ENCODE measurements at places on chromosomes 5 and 9. TPM values are rescaled to one million over a fixed set of nuclear protein-coding genes. Genes with fewer than 3 reads are reported as not detected.

ERP44 gene
- 18.3 TPM for total RNA-seq

IGFBPL1 gene
- total RNA-seq: 0.28 TPM

GPX3 gene
- 131 TPM for total RNA-seq

SLC25A48 gene
- 1.2 TPM for total RNA-seq

TMEM252 gene
- total RNA-seq: not detected

FOXD4L6 gene
- total RNA-seq: not detected

IQGAP2 gene
- 43.3 TPM for total RNA-seq

IL5 gene
- total RNA-seq: not detected

DNA sequence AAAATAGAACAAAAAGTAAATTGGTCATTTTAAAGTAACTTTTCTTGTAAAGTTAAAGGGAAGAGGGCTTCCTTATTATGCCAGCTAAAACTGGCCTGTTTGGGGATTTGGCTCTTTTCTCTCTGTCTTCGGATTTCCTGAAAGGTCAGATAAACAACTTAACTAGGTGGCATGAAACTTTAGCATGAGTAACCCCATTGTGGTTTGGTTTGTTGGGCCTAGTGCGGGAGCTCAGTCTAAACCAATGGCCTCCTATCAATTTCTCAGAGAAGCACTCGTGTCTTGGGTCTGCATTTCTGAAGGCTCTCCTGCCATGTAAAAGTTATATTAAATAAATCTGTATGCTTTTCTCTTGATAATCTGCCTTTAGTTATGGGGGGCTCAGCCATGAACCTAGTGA lies 48.5 kb upstream of the ANKH start:
- DNase-seq: no peak

- no peak for DNase-seq
Measured at GRCh38 chr5:94310833-94311232, 307.6 kb downstream of the KIAA0825 start.

DNA sequence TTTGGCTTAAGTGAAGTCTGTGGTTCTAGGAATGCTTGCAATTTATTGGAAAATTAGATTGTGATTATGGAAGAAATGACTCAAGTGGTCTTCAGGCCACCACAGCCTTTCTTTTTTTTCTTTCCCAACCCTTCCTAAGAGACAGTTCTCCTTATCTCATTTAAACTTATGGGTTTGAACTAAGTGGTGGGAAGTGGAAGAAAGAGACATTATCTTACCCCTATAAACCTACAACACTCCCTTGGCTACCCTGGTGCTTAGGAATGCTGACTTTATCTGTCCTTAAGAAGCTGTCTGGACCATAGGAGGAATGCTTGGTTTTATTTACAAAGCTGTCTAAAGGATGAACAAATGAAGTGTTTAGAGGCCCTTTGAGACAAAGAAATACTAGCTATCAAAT lies 5.1 kb upstream of the ERAP1 start:
- no peak for DNase-seq

DNA sequence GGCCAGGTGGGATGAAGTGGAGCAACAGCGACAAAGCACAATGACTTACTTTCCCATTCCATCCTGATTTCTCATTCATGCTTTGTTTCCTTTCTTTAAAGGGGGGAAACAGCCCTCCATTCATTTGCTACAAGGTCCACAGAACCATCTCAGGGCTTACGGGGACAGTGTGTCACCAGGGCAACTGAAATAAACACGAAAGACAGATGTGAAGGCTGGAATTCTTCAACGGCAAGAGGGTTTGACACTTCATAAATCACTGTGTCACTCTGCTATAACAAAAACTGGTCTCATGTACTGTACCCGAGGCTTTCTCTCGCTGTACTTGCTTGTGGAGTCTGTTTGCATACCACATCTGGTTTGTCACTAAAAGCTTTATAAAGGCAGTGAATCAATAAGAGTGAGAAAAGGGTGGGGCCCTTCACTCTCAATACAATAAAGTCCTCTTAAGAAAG lies 150.8 kb downstream of the EFNA5 start:
- no peak for DNase-seq

DNA sequence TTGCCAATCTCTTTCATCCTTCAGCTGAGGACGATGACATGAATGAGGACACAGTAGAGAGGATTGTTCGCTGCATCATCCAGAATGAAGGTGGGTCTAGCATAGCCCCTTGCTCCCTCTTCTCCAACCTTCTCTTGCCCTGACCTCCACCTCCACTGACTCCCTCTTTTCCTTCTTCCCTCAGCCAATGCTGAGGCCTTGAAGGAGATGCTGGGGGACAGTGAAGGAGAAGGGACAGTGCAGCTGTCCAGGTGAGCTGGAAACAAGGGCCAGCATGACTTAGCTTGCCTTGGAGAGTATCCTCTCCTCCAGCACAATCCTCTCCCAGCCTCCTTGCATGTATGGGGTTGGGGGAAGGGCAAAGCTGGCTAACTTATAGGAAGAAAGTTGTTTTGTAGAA lies 2.0 kb downstream of the RELL2 start:
- no peak for DNase-seq

- no peak for DNase-seq
Measured at GRCh38 chr5:55923177-55923771, 71.5 kb downstream of the IL6ST start.

GRCh38 chr5:143208781-143209510 lies 194.5 kb downstream of the NR3C1 start:
- no peak for DNase-seq

- DNase-seq: no peak
Measured at GRCh38 chr5:154588091-154588774, 110.2 kb upstream of the HAND1 start.

- no peak for DNase-seq
Measured at GRCh38 chr5:143341807-143342570, 61.5 kb downstream of the NR3C1 start.

- no peak for DNase-seq
Measured at GRCh38 chr9:6944896-6945295, 187.1 kb downstream of the KDM4C start.

GRCh38 chr5:68192679-68193060 lies 22.9 kb upstream of the PIK3R1 start:
- no peak for DNase-seq

DNA sequence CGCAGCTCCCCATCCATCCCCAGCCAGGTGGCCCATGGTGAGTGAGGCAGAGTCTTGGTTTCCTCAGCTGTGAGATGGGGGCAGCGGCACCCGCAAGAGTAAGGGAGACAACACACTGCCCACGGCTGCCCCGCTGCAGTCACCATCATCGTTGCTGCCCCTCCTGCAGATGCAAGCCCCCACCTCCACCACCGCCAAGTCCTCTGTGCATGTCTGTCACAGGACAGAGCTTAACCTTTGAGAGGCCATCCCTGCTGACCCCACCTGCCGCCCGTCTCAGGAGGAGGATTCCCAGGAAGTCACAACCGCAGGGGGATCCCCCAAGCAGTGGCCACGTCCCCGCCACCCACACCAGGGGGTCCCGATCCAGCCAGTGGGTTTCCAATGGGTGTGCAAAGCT lies 113.7 kb downstream of the VAV2 start:
- DNase-seq: no peak

- DNase-seq: no peak
Measured at GRCh38 chr5:80483636-80484232, 4.2 kb upstream of the FAM151B start.

DNA sequence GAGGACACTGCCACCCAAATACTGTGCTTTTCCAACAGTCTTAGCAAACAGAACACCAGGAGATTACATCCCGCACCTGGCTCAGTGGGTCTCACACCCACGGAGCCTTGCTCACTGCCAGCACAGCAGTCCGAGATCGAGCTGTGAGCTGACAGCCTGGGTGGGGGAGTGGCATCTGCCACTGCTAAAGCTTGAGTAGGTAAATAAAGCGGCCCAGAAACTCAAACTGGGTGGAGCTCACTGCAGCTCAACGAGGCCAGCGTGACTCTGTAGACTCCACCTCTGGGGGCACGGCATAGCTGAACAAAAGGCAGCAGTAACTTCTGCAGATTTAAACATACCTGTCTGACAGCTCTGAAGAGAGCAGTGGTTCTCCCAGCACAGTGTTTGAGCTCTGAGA lies 28.8 kb downstream of the EPB41L4A start:
- DNase-seq: peak; percentile 31

- DNase-seq: no peak
Measured at GRCh38 chr9:79542735-79543620, 28.8 kb upstream of the TLE4 start.

DNA sequence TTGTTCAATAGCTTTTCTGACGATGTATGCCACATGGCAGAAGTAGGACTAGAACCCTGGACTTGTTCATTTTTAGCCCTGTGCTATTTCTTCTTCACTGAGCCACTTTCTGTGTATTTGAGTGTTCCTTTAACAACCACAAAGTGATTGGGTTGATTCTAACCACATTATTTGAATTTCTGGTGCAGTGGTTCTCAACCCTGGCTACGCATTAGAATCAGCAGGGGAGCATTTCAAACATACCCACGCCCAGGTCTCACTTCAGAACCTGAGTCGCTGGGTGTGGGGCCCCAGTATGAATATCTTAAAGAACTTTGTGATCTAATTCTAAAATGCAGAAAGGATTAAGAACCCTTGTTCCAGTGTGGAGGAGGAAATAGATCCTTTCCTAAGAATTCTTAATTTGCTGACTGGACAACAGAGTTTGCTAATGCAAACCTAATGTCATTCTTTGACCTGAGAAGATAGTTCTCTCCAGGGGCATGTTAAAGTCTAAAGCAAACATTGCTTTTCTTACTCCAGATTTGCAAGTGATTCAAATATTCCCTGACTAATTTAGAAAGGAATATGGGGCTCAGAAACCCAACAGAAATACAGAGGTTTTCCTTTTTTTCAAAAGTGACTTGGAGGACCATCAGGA lies 75.4 kb upstream of the GDNF start:
- DNase-seq: no peak

- DNase-seq: no peak
Measured at GRCh38 chr5:121968910-121969607, 7.3 kb downstream of the SRFBP1 start.

DNA sequence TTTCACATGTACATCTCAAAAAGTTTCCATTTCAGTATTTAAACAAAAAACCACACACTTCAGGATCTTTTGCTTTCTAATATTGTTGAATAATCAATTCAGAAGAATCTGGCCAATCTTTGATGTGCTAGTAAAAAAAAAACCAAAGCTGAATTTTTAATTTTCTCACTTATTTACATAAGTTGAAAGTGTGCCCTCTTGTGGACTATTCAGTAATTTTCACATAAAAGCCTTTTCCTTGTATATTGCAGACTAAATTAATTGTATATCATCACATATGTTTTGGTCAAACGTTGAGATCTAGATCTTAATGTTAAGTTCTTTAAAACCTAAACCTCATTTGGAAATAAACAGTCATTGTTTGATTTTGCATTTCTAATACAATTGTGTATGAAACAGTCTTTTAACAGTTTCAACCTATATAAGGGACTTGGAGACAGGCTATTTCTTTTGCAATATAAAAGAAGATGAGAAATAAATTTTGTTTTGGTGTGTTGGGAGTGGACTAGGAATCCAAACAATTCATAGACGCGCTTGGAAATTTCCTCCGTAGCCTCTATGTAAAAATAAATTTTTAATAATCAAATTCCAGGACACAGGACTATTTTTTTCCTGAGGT lies 68.1 kb downstream of the NIPBL start:
- DNase-seq: no peak

GRCh38 chr5:16791036-16791705 lies 144.9 kb downstream of the MYO10 start:
- DNase-seq: no peak

- no peak for DNase-seq
Measured at GRCh38 chr5:145028626-145029025, 806.5 kb downstream of the PRELID2 start.

DNA sequence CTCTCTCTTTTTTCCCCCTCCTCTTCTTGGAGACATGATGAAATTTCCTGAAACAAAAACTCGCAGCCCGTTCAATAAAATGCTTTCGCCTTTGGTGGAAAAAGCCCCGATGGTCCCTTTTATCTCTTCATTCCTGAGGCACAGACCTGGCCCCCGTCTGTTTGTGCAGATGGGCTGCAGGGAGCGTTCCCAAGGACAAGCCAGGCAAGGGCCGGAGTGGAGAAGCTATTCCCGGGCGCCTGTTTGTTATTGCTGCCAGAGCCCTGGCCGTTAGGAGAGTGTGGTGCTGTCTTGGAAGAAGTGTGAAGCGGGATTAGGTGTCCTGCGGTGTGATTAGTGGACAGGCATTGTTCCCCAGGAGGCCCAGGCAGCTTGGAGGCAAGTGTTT lies 71.9 kb downstream of the SMIM23 start:
- DNase-seq: no peak

GRCh38 chr9:38289866-38290245 lies 102.6 kb upstream of the ALDH1B1 start:
- DNase-seq: no peak
